ENCODE measurements at places on chromosomes 16 and 17. TPM values are rescaled to one million over a fixed set of nuclear protein-coding genes. Genes with fewer than 3 reads are reported as not detected.

DNA sequence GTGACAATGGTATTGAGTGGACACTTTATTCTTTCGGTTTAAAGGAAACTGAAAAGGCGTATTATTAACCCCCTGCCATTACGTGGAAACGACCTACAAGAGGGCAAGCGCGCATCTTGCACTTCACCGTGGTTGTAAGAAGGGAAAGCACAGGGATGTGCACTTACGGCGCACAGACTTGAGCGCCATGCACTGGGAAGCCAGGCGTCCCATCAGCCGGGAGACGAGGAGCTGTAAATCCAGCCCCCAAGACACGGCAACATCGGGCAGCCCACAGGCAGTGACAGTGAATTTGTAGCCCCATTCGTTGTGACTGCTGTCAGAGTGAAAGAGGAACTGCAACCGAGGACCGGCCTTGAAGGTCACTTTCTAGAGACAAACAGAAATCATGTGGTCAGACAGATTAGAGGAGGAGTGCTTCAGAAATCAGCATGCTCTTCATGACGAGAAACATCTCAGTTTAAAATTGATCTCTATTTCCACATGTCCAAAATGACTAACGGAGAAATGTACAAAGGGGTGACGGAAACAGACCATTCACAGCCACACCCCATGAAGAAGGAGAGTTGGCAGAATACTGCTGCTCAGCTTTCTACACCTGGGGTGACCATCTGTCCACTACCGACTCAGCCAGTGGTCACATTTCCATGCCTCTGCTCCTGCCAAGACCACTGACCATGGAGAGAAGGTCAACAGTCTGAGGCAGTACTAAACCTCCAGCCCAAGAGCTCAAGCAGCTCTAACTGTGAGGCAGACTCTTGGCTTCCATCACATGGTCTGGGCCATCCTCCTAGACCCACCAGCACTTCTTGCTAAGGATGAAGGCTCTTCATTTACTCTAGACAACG is 68.6 kb downstream of the ZZEF1 start:
- DNase-seq, result no peak
- H3K27me3 ChIP-seq, result no peaks in the 10 kb centered on the region
- peaks cover 8% of the 10 kb centered on the region for H3K36me3 ChIP-seq
- H3K4me1 ChIP-seq, result no peaks in the 10 kb centered on the region
- no peak overlapping the region for H3K4me3 ChIP-seq

- H3K27me3 ChIP-seq, result no peaks in the 10 kb centered on the region
- DNase-seq, result no peak
- peak overlapping the region; percentile 97 for H3K27ac ChIP-seq
- H3K36me3 ChIP-seq, result no peaks in the 10 kb centered on the region
Observed at GRCh38 chr17:58083491-58084316, 485 bp downstream of the DYNLL2 start.

GRCh38 chr17:72553051-72553755 is 432.4 kb downstream of the SOX9 start:
- H3K4me1 ChIP-seq, result peaks cover 12% of the 10 kb centered on the region
- no peaks in the 10 kb centered on the region for H3K36me3 ChIP-seq
- H3K27me3 ChIP-seq, result no peaks in the 10 kb centered on the region
- no peak overlapping the region for H3K4me3 ChIP-seq

GRCh38 chr17:76179496-76180467 is 38.7 kb upstream of the FOXJ1 start:
- no peak for DNase-seq
- H3K4me3 ChIP-seq, result no peak overlapping the region
- H3K36me3 ChIP-seq, result no peaks in the 10 kb centered on the region
- H3K27ac ChIP-seq, result no peak overlapping the region
- no peaks in the 10 kb centered on the region for H3K27me3 ChIP-seq
- no peaks in the 10 kb centered on the region for H3K4me1 ChIP-seq

DNA sequence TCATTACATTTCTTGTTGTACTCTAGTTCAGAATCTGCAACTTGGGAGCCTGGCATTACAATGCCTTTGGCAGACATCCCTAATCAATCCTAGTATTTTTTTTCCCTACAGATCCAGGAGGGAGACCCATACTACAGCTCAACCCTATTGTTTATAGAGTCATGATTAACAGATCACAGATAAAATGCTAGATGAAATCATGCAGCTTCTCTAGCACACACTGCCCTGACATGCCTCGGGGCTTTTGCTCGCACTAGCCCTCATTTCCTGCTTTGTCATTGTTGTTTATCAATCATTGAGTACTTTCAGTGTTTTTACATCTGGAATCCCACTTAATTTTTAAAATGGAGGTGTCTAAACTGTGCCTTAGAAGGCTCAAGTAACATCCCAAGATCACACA is 412.5 kb downstream of the CA10 start:
- H3K4me1 ChIP-seq, result no peaks in the 10 kb centered on the region
- H3K4me3 ChIP-seq, result no peak overlapping the region
- H3K27ac ChIP-seq, result no peak overlapping the region
- no peak for DNase-seq
- H3K36me3 ChIP-seq, result no peaks in the 10 kb centered on the region

GRCh38 chr17:10120109-10120485 is 78.3 kb downstream of the GAS7 start:
- no peaks in the 10 kb centered on the region for H3K27me3 ChIP-seq
- DNase-seq, result no peak
- H3K4me3 ChIP-seq, result no peak overlapping the region
- peak overlapping the region; percentile 87 for H3K27ac ChIP-seq
- H3K36me3 ChIP-seq, result no peaks in the 10 kb centered on the region

- peaks cover 28% of the 10 kb centered on the region for H3K27me3 ChIP-seq
- no peak overlapping the region for H3K27ac ChIP-seq
- no peak overlapping the region for H3K4me3 ChIP-seq
- no peaks in the 10 kb centered on the region for H3K36me3 ChIP-seq
- H3K4me1 ChIP-seq, result no peaks in the 10 kb centered on the region
Observed at GRCh38 chr17:41444186-41444585, 3.4 kb upstream of the KRT38 start.

DNA sequence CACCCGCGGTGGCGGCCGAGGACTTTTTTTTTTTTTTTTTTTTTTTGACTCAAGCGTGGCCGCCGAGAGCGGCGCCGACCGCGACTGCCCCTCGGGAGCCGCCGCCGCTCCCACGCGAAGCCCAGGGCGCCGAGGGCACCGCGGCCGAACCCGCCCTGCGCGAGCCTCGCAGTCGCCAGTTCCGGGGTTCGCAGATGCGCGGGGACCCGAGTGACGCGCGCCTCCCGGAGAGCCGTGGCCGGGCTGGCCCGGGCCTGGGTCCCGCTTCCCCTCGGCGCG is 1.1 kb downstream of the METRNL start:
- H3K27ac ChIP-seq, result peak overlapping the region; percentile 95
- H3K4me1 ChIP-seq, result peaks cover 53% of the 10 kb centered on the region
- no peak for DNase-seq
- H3K27me3 ChIP-seq, result no peaks in the 10 kb centered on the region
- no peaks in the 10 kb centered on the region for H3K36me3 ChIP-seq
- H3K4me3 ChIP-seq, result peak overlapping the region; percentile 91

GRCh38 chr17:6843241-6843880 is 11.8 kb upstream of the TEKT1 start:
- peaks cover 8% of the 10 kb centered on the region for H3K4me1 ChIP-seq
- no peak overlapping the region for H3K27ac ChIP-seq
- no peak overlapping the region for H3K4me3 ChIP-seq
- H3K27me3 ChIP-seq, result no peaks in the 10 kb centered on the region
- no peaks in the 10 kb centered on the region for H3K36me3 ChIP-seq
- no peak for DNase-seq

DNA sequence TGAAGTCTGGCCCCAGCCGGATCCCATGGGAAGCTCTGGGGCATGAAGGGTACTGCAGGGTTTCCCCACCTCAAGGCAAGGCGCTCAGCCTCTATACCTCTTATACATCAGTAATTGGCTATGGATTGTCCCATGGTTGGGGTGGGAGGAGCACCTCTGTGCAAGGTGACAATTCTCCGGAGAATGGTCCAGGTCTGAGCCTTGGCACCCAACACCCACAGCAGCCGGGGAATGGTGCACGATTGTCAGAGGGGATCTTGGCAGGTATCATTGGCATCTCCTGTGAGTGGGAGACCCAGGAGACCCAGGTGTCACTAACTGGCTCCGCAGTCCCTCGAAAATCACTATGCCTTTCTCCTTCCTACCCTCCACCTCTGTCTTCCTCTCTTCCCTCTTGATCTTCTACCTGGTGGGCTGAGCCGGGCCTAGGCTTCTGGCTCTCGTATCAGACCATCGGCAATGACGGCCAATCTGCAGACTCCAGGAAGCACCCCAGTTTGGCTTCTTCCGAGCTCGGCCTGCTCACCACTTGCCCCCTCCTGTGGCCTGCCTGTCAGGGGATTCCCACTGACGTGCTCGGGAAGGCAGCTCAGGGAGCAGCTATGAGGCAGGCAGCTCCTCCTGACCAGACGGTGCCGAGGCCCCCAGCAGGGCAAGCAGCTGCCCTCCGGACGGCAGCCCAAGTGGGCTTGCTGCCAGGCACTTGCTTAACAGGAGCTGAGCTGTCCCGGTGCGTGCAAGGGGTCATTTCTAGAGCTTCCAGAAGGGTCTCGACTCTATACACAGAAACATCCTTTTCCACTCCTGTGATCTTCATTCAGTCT is 10.0 kb upstream of the CALB2 start:
- H3K4me1 ChIP-seq, result peaks cover 5% of the 10 kb centered on the region
- DNase-seq, result no peak

DNA sequence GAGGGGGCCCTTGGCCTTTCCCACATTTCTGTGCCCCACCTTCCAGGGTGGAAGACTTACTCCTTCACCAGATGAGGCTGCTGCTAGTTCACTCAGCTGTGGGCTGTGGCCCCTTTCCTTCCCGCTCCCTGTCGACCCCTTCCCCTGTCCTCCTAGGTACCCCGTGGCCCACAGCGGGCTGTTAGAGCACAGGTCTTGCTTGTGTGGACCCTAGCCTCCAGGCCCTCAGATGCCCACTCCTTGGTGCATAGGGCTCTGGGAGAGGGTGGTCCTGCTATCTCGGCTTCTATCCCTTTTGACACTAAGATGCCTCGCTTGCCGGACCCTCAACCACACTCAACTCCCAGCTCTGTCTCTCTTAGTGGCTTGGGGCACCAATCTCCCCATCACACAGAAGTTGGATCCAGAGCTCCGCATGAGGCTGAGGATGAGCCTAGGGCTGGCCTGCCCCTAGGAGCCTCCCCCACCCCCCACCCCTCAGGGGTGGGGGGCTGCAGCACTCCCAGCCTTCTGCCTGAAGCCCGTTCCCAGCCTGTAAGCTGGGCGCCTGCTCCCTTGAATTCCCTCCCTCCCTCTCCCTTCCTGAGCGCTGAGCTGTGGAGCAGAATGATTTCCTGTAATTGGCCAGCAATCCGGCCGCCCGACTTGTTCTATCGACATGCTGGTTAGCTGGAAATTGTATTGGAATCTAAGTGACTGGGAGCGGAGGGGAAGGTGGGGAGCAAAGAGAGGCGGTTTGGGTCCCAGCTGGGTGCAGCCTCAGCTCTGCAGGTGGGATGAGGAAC is 30.9 kb downstream of the DCAKD start:
- no peak overlapping the region for H3K4me3 ChIP-seq
- H3K27me3 ChIP-seq, result no peaks in the 10 kb centered on the region
- H3K4me1 ChIP-seq, result peaks cover 32% of the 10 kb centered on the region
- peak overlapping the region; percentile 76 for H3K27ac ChIP-seq

GRCh38 chr17:49545007-49545660 is 30.5 kb upstream of the NXPH3 start:
- H3K27ac ChIP-seq, result no peak overlapping the region
- H3K36me3 ChIP-seq, result no peaks in the 10 kb centered on the region
- no peak for DNase-seq
- H3K4me3 ChIP-seq, result no peak overlapping the region

- H3K27ac ChIP-seq, result no peak overlapping the region
- no peak for DNase-seq
- no peak overlapping the region for H3K4me3 ChIP-seq
- H3K4me1 ChIP-seq, result peaks cover 14% of the 10 kb centered on the region
- H3K36me3 ChIP-seq, result no peaks in the 10 kb centered on the region
Observed at GRCh38 chr16:73040136-73040535, 7.8 kb downstream of the ZFHX3 start.

- H3K27ac ChIP-seq, result no peak overlapping the region
- no peaks in the 10 kb centered on the region for H3K36me3 ChIP-seq
- no peak for DNase-seq
- H3K4me1 ChIP-seq, result no peaks in the 10 kb centered on the region
Observed at GRCh38 chr16:17084130-17084529, 386.6 kb downstream of the XYLT1 start.

GRCh38 chr17:76498876-76499251 is 2.4 kb downstream of the RHBDF2 start:
- H3K4me3 ChIP-seq, result peak overlapping the region; percentile 83
- H3K36me3 ChIP-seq, result no peaks in the 10 kb centered on the region
- H3K27me3 ChIP-seq, result no peaks in the 10 kb centered on the region
- peaks cover 83% of the 10 kb centered on the region for H3K4me1 ChIP-seq
- DNase-seq, result no peak

The SHPK gene
- total RNA-seq, result 14.7 TPM

The TPSB2 gene
- total RNA-seq, result 18.1 TPM

The DNAH9 gene
- total RNA-seq, result 0.18 TPM
